ENCODE measurements at places on chromosomes 5 and 9.
A peak's percentile ranks its signal among the peaks of the same experiment; 100 is the strongest.

- DNase-seq, result no peak
These were observed 67.6 kb downstream of the LMX1B start for GRCh38 chr9:126681336-126681735.

DNA sequence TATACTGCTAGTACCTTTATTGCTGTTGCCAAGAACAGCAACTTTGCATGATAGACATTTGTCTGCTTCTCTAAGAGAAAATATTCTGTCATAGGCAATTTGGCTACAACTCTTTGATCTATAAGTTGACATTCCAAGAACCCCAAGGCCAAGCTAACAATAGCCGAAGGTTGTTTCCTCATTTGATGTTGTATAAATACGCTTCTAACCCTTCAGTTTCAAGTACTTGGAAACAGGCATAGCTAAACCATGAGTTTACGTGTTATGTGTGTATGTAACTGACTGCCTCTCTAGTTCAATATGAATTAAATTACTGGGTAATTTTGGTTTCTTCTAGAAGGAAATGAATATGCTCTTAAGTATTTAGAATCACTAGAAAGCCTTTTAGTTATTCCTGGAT is 1034.0 kb downstream of the TLE4 start:
- no peak for DNase-seq

DNA sequence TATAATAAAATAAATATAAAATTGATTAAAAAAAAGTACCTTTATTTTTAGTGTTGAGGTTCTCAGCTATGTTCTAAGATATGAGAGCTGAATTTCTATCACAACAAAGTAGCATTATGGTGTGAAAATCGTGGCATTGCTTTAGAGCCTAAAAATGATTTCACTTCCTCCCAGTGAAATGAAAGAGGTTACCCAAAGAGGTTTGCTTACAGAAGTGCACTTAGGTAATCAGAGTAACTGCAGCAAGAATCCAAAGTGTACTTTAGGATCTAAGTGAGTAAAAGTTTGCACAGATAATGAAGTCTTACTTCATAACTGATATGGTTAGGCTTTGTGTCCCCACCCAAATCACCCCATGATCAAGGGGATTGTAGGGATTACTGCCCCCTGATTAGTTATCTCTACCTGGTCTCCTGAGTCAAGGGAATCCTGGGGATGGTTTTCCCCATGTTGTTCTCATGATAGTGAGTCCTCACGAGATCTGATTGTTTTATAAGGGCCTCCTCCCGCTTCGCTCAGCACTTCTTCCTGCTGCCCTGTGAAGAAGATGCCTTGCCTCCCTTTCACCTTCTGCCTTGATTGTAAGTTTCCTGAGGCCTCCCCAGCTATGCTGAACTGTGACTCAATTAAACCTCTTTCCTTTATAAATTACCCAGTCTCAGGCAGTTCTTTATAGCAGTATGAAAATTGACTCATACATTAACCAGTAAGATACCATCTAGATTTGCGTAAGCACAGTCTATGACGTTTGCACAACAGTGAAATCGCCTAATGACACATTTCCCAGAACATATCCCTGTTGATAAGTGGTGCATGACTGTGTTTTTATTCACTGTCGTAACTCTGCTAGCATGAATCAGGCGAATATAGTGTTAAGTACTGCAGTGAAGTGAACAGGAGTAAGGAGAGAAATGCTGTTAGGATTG is 40.3 kb upstream of the LRRC70 start:
- no peak for DNase-seq

- DNase-seq, result no peak
These were observed 96.4 kb downstream of the GNAQ start for GRCh38 chr9:77935211-77935610.

- peak; percentile 47 for DNase-seq
These were observed 107.6 kb upstream of the SPRY4 start for GRCh38 chr5:142432369-142432863.

- DNase-seq, result no peak
These were observed 1599.2 kb downstream of the MAT2B start for GRCh38 chr5:165104611-165105010.

GRCh38 chr5:72071906-72072305 is 35.4 kb upstream of the MAP1B start:
- no peak for DNase-seq

GRCh38 chr9:129138476-129139232 is 27.4 kb downstream of the PTPA start:
- no peak for DNase-seq

DNA sequence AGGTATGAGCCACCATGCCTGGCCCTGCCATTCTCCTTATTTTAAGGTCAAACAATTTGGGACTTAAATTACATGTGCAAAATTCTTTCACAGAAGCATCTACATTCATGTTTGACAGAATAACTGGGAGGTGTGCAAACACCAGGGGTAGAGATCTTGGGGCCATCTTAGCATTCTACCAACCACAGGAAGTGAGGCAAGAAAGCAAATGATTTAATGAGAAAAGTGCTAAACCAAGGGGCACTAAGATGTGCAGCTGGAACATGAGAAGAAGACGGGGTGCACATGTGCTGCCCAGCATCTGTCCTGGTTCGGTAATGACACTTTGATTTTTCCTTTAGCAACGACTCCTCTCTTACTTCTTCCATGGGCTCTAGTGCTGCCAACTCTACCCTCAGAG is 1.2 kb upstream of the F12 start:
- DNase-seq, result no peak

DNA sequence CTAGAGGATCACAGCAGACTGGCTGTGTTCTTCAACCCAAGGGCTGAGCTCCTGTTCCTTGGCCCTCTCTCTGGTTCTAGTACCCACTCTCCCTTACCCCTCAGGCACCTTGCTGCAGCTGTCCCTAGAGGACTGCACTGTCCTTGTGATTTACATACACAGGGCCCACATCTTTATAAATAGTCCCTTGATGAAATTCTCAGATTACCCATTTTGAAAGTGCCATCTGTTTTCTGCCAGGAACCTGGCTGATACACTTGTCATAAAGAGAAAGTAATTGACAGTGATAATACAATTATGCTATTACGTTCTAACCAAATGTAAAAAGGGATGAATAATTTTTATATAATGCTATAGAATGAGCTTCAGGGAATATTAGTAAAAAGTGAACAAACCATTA is 16.5 kb upstream of the SPARC start:
- DNase-seq, result peak; percentile 89

GRCh38 chr9:37444890-37445289 is 20.4 kb downstream of the ZBTB5 start:
- DNase-seq, result no peak

- no peak for DNase-seq
These were observed 872.9 kb downstream of the TAF11L14 start for GRCh38 chr5:18507114-18507513.

- DNase-seq, result no peak
These were observed 62.1 kb downstream of the CYSTM1 start for GRCh38 chr5:140236891-140237598.

GRCh38 chr5:14720236-14720923 is 55.9 kb downstream of the OTULIN start:
- DNase-seq, result no peak

DNA sequence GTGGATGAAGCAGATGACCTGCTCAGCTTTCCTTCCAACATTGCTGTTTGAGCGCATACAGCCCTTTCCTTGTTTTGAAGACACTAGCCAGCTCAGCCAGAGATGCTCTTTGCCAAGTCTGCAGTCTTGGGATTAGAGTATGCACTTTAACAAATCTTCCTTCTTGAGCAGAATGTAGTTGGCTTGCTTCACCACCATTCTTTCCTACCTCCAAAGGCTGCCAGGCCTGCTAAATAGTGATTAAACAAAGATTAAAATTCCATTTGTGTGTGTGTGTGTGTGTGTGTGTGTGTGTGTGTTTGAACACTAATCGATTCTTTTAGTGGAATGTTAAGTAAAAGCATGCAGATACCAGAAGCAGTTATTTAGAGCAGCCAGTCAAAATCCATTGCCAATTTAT is 97.6 kb downstream of the GALNT10 start:
- DNase-seq, result no peak

GRCh38 chr9:110782701-110783100 is 114.1 kb downstream of the MUSK start:
- peak; percentile 13 for DNase-seq

DNA sequence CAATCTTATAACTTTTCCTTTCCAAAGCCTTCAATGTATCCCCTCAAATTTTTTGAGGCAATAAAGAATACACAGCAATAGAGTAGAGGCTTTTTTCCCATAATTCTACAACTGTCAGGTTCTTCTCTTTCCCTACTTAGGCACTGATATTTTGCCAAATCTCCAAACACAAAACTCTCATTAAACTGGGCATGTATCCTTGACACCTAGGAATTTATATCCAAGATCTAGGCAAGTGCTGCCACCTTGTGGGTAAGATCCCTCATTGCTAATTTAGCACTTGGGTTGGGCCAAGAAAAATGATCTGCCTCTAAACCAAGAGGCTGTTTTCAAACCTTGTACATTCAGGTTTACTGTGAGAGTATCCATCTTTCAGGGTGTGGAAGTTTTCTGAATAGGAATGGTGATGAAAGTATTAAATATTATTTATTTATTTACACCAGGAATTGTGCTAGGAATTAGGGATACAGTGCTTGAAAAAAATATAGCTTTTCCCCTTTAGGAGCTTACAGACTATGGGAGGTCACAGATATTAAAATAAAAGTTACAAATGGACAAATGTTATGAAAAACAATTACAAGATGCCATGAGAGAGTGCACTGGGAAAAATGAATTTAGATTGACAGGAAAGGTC is 17.6 kb downstream of the TSTD2 start:
- peak; percentile 67 for DNase-seq

All from BE2C (cell line).